ENCODE measurements at places on chromosomes 13 and 19.

GRCh38 chr19:5011476-5012238 lies 42.7 kb downstream of the KDM4B start:
- DNase-seq: no peak

- no peak for DNase-seq
Measured at GRCh38 chr19:16377521-16377920, 52.9 kb downstream of the KLF2 start.

DNA sequence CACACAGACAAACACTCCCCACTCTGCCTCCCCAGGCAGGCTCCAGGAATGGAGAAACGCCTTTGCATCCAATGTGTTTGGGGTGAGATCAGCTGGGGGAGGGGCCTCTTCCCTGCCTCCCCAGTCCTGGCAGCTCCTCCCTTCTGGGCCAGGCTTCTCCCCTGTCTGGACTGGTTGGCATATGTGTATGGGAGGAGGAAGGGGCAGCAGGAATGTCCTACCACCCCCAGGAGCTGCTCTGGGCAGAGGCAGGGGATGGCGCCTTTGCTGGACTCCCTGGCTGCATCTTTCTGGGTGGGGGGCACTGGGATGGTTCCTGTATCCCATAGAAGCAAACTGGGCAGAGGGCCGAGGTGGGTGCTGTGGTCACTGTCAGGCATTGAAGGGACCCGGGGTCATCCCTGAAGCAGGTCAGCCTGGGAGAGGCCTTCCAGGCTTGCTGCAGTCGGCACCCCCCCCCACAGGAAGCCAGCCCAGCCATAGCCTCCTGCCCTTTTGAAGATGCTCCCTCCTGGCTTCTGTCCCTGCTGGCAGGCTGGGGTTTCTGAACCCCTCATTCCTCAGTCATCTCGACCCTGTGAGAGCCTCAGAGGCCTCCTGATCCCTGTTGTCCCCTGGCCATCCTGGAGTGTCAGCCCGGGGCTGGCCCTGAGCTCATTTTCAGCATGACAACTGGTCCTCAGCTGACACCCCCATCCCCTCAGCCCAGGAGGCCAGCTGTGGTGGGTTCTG lies 21.2 kb upstream of the SLC7A10 start:
- no peak for DNase-seq

- DNase-seq: no peak
Measured at GRCh38 chr19:1401138-1401888, at the start of gene GAMT. GAMT (minus strand) TSS chr19:1401542; CDS start chr19:1401476, 66 bp downstream.

- DNase-seq: no peak
Measured at GRCh38 chr19:17202713-17203112, 12.4 kb upstream of the USE1 start.

DNA sequence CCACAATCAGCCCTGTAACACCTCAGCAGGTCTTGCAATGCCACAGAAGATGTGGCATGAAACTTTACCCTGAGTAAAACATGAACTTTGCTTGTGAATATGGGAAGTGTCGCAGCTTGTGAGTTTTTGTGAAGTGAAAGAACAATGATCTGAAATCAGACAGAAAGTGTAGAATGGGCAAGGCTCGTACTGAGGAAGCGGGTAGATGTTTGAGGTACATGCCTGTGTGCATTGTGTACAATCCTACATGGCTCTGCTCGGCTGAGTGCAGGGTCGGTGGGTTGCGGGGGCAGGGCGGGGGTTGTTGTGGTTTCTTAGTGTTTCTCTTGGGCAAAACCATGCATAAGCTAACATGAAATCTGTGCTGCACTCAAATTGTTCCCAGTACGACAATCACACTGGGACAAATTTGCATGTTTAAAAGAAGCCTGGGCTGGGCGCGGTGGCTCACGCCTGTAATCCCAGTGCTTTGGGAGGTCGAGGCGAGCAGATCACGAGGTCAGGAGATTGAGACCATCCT lies 1.1 kb downstream of the NLRP13 start:
- no peak for DNase-seq

DNA sequence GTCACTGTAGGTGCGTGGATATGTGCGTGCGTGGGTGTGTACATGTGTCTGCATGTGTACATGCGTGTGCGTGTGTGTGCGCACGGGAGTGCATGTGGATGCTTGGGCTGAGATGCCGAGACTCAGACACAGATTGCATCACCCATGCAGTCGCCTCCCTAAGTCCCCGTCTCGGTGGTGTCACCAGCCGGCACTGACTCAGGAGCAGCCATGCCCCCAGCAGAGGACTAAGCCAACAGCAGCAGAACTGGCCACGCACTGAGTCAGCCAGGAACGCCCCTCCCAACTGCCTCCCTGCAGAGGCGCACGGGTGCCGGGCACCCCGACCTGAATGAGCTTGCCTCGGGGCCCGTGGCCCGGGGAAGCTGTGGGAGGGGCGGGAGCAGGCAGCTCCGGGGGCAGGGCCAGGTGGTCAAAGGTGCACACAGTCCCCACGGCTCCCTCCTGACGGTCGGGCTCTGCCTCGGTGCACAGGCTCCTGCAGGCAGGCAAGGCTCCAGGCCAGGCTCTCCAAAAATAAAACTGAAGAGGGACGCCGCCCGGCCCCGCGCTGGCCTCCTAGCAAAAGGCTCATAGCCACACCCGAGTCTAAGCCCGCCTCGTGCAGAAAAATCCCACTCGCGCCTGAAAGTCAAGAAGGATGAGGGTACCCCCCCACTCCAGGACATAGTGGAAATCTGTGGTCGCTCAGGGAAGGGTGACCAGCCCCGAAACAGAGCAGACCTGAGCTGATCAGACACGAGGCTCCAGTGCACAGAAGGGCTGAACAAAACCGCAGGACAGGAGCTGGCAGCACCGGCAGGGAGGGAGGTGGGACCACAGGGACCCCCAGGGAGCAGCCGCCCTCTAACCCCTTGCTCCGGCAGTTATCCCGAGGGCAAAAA lies 49.2 kb downstream of the GADD45B start:
- DNase-seq: peak; percentile 83

DNA sequence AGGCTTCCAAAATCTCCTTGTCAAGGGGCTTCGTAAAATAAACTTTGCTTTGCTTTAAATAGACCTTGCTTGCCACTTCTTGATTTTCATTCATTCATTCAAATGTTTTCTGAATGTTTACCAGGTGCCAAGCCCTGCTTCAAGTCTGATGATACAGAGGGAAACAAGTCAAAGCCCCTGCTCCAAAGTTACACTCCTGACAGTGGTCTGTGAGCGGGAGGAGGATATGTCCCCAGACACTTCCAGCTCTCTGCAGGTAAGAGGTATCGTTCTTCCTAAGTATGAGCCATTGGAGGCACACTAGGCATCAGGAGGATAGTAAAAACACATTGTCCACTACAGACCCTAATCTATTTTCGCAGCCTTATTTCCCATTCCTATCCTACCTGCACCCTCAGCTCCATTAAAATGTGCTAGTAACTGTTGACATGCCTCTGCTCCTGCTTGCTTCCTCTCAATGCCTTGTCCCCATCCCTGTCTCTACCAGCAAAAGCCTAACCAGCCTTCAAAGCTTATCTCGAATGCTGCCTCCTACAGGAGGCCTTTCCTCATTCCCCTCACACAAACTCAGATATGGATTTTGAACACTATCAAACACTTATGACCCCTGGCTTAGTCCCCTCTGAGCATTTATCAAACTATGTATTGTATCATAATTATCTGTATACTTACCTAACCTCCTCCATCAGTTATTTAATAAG lies 6.2 kb upstream of the WBP4 start:
- DNase-seq: no peak

GRCh38 chr13:104796581-104796980 lies 1730.4 kb upstream of the SLC10A2 start:
- no peak for DNase-seq

DNA sequence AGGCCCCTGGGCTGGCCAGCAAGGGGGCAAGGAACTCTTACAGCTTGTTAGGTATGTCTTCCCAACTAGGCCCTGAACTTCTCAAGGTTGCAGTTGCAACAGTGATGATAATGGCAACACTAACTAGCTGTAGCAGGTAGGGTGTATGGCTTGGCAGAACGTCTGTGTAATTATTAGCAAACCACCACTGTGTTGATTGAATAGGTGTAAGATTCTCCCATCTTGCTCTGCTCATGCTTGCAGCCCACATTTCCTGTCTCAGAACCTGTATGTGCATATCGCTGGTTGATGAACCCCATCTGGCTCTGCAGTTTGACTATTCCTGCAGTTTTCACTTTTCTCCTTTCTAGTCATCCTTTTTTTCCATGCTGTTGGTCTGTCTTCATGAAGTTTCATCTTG lies 178.8 kb downstream of the KATNAL1 start:
- no peak for DNase-seq

DNA sequence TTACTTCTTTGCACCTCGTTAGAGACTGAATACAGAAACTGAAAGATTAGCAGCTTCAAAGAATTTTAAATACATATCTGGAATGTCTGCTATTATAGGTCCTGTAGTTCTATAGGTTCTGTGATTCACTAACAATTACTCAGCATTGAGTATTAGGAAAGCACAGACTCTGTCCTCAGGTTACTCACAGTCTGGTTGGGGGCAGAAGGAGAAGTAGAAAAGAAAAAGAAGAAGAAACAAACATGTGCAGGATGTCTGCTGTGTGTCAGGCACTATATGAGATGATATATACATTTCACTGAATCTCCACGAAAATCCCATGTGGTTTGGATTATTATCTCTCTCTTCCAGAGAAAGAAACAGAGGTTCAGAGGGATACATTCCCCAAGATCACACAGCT lies 40.1 kb downstream of the SERTM1 start:
- no peak for DNase-seq

- DNase-seq: peak; percentile 69
Measured at GRCh38 chr13:98445340-98446233, 131.3 kb downstream of the STK24 start.

DNA sequence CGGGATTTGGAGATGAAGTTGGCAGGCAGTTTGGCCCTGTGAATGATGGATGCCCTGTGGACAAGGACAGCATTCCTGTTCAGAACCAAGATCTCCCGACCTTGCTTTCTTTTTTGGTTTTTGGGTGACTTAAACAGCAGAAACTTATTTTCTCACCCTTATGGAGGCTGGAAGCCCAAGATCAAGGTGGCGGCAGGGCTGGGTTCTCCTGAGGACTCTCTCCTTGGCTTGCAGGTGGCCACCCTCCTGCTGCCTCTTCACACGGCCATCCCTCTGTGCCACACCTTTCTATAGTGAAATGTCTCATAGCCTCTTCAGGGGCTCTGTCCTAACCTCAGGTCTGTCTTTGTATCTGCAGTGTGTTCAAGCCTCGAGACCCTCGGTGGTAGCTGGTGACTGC lies 14.0 kb downstream of the ZNF333 start:
- no peak for DNase-seq

DNA sequence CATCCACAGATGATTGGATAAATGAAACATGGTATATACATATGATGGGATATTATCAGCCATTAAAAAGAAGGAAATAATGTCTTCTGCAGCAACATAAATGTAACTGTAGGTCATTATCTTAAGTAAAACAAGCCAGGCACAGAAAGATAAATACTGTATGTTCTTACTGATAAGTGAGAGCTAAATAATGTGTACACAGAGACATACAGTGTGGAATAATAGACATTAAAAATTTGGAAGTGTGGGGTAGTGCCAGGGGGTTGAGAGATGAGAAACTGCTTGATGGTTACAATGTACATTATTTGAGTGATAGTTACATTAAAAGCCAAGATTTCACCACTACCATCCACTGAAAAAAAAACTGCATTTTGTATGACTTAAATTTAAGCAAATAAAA lies 26.0 kb upstream of the GPC6 start:
- DNase-seq: no peak

DNA sequence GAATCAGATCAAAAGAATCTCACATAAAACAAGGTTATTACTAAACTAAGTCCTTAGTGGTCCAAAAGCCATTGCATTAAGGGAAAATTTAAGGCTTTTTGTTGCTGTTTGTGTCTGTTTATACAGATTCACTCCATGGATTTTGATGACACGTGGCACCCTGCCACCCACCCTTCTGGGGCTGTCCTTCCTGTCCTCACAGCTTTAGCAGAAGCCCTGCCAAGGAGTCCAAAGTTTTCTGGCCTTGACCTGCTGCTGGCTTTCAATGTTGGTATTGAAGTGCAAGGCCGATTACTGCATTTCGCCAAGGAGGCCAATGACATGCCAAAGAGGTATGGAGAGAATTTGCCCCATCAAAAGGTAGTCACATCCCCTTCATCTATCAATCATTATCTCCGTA lies 6.9 kb downstream of the ACOD1 start:
- DNase-seq: no peak

- DNase-seq: peak; percentile 82
Measured at GRCh38 chr19:35643255-35644205, 2.0 kb downstream of the ETV2 start.

DNA sequence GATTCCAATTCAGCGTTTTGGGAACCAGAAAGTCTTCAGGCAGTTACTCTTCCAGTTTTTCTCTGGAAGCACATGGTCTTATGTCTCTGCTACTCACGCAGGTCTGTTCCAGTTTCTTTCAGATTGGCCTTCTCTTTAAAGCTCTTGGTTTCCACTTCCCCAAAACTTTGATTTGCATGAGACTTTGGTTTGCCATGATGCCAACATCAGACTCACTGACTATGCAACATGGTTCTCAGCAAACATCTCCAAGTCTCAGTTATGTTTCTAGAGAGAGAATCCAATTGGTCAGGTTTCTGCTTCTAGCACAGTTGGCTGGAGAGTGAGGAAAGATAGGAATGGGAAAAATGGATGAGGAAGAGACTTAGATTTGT lies 3.1 kb downstream of the AKAP11 start:
- no peak for DNase-seq

GRCh38 chr13:77789376-77789775 lies 91.9 kb downstream of the SLAIN1 start:
- no peak for DNase-seq

DNA sequence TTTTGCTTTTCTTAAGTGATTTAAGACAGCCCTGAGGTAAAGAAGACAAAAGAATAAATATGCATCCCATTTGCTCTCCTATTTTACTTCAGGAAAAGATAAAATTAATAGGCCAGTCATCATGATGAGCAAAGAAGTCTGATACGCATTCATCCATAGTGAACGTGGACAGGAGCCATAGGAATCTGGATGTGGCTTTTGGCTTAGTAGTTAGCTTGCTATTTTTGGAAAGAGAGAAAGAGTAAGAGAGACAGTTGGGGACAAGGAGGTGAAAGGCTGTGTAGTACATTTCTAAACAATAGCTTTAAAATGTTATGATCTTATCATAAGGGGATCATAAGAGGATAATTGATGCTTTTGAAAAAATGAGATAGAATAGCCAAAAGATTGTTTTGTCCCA lies 545.2 kb downstream of the IRS2 start:
- DNase-seq: no peak

GRCh38 chr19:45863840-45864628 lies at the start of gene FOXA3:
FOXA3 (plus strand) TSS chr19:45864326; CDS start chr19:45864457, 131 bp downstream.
- peak; percentile 39 for DNase-seq

DNA sequence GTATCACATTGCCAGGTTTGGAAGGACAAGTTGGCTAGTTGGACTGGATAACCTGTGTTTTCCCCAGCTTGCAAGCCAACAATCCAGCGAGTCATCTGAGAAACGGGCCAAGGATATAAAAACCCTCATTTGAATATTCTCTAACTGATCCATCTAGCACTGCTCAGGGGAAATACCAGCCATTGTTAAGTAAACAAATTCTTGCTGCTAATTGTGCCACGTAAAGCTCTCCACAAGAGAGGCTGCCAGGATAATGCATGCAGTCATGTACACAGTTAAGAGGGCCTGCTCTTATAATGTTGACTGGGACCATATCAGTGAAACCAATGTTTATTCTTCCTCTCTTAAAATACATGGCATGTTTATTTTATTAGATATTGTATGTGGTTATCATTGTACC lies 663.2 kb upstream of the SGCG start:
- no peak for DNase-seq

Measured in LoVo (cell line).